ENCODE measurements at places on chromosomes 6 and 20.

- DNase-seq = no peak
These were observed 837.3 kb upstream of the SLC35B3 start for GRCh38 chr6:9272671-9273070.

GRCh38 chr6:2872423-2873358, 30.4 kb downstream of the SERPINB9 start:
- DNase-seq = no peak

- no peak for DNase-seq
These were observed 7.0 kb downstream of the ENPP4 start for GRCh38 chr6:46136831-46137230.

DNA sequence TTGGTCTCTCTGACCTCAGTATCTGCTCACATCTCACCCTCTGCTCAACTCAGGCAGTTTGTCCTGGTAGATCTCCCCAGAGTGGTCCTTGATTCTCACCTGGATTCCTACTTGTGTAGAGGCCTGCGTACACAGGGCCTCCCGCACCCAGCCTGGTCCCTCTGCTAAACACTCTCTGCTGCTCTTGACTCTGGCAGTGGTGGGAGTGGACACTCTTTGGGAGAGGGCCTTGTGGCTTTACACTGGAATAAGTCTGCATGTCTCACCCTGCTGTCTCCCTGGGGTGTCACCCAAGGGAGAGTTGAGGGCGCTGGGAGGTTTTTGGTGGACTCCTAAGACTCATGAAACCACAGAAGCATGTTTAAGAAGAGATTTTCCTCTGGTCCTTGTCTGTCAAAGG, 57.3 kb upstream of the ECI2 start:
- DNase-seq = no peak

GRCh38 chr6:8102122-8102958, at the start of gene EEF1E1:
TSS of gene EEF1E1 (minus strand) at chr6:8102548. CDS start at chr6:8102521, 27 bp downstream.
- DNase-seq = peak; percentile 90

GRCh38 chr20:61514018-61514365, 261.9 kb downstream of the CDH4 start:
- DNase-seq = no peak

- no peak for DNase-seq
These were observed 91.5 kb upstream of the SASH1 start for GRCh38 chr6:148250975-148251685.

GRCh38 chr6:7938562-7939183, 28.1 kb upstream of the TXNDC5 start:
- no peak for DNase-seq

DNA sequence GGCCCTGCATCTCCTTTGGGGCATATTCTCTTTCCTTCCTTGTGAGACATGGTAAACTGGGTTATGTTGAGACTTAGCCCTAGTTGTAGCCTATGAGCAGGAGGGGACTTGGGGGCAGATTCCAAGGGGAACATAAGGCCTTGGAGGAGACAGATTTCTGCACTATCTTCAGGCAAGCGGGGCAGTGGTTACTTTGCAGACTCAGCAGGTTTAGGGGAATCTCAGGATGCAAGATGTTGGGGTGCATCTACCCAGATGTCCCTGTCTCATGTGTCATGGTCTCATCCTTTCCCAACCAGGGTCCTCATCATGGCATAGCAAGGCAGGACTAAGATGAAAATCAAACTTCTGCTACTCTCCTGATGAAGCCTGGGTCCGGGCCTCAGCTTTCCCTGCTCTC, 58.6 kb upstream of the PTPRT start:
- no peak for DNase-seq

DNA sequence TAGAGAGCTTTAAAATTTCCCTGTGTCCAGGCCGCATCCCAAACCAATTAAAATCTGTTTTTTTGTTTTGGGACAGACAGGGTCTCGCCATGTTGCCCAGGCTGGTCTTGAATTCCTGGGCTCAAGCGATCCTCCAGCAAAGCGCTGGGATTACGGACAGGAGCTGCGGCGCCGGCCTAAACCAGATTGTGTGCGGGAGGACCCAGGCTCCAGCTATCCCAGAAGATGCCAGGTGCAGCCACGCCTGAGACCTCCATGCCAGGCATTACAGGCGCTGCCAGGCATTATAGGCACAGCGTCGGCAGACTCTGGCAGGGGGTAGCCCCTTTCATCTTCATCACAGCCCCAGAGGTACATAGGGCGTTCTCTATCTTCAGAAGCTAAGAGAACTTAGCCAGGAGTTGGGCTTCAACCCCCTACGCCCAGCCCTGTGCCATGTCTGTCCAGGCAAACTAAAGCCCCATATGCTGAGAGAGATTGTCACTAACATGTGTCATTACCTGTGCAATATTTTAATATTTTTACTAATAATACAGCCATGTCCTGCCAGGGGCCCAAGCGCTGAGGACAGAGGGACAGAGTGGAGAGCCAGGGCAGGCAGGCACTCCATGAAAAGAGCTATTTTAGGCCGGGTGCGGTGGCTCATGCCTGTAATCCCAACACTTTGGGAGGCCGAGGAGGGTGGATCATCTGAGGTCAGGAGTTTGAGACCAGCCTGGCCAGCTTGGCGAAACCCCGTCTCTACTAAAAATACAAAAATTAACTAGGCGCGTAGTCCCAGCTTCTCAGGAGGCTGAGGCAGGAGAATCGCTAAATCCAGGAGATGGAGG, 9.8 kb upstream of the GRM4 start:
- no peak for DNase-seq

DNA sequence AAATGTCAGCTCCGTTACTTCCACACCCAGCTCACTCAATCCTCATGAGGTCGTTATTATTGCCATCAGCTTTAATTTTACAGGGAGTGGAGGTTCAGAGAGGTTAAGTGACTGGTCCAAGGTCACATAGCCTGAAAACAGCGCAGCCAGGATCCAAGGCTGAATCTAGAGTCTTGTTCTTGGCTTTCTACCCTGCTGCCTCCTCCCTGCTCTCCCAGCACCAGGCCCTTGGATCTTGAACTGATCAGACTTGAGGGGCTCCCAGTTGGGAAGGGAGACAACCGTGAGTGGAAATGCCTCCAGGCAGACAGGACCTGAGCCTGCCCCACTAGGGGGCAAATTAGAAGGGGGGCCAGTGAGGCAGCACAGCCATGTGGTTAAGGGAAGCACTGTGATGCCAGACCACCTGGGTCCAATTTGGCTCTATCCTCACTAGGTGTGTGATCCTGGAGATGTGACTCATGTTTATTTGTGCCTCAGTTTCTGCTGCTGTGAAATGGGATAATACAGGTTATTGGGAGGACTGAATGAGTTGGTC, 135.6 kb upstream of the PTPN1 start:
- DNase-seq = no peak

DNA sequence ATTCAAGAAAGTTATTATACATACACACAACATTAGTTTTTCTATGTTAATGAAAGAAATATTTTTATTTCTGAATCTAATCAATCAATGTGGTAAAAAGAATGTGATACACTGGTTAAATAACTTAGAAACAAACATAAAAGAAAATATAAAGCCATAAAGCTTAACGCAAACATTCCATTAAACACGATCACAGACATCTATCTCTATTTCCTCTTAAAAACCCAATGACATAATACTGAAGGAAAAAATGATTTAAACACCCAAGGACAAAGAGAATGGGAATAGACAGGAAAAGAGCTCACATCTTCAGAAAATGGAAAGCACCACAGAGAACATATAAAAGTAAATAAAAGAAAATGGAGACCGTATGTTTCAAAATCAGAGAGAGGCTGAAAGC, 19.4 kb downstream of the ZUP1 start:
- DNase-seq = no peak

DNA sequence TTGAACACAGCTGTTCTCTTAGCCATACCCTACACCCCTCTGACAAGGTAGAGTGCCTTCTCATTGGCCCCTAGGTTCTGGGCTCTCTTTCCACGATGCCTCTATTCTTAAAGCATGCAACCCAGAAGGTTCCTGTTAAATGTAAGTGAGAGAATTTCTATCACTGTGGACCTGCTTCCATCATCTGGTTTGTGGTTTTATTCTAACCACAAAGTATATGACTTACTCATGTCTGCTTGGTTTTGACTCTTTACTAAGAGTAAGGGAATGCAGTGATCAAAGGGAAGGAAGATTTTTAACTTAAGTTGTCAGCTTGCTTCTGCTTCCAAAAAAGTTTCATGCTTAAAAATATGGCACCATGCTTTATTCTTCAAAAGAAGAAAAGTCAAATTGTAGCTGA, 80.2 kb downstream of the ANKEF1 start:
- DNase-seq = no peak

- DNase-seq = no peak
These were observed 395.3 kb downstream of the GJA1 start for GRCh38 chr6:121830736-121831135.

DNA sequence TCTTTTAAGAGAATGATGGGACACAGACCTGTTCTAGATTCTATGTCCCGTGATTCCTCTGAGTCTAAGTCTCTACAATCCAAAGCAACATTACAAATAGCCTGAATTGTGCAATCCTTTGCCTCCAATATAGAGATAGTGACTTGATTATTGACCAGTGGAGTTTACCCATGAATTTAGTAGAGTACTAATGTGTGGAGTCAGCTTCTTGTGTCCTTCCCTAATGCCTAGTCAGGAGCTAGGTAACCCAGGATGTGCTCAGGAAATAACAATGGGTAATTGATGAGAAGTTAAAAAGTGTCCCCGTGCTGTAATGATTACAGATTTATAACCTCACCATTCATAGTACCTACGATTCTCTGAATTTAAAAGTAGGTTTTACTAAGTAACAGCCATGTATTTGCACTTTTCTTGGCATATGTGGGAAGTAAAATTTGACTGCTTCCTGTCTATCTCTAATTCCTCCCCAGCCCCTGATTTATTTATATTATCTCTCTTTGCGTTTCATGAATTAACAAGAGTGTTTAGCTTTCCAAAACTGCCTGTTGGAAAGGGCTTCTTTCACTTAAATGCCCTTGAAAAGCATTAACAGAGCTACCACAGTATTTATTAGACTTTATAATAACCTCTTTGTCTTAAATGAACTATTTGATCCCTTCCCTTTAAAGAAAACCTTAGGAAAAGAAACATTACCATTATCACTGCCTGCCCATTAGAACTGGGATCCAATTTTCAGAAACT, 30.5 kb downstream of the NEDD9 start:
- DNase-seq = no peak

DNA sequence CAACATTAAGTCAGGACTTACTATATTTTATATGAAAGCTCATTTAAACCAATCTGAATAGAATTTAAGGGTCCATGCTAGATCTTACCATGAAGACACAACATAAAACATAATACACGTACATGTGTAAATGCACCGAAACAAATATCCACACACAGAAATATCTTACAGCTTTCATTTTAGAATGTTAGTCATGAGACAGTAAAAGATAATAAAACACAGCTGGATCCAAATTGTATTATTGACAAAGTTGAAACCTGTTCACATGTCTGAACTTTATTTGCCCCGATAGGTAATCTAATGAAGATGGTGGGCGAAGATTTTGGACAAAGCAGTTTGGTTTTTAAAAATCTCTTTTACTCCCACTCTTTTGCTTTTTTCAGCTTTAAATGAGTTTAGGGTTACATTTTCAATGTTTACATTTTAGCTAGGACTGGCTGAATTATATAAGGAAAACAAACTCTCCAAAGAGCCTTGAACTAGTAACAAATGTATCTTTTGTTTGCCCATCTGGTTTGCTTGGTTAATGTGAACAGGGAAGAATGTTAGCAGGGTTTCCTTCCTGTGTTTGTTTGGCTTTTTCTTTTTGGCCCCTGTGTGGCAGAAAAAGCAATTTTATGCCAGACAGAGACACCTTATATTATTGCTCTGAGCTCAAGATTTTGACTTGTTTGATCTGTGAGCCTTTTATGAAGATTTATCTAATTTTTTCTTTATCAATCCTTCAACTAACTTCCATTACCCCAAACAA, 5.1 kb upstream of the TMEM181 start:
- DNase-seq = no peak

GRCh38 chr6:35727231-35727934, 9.4 kb upstream of the ARMC12 start:
- DNase-seq = no peak

DNA sequence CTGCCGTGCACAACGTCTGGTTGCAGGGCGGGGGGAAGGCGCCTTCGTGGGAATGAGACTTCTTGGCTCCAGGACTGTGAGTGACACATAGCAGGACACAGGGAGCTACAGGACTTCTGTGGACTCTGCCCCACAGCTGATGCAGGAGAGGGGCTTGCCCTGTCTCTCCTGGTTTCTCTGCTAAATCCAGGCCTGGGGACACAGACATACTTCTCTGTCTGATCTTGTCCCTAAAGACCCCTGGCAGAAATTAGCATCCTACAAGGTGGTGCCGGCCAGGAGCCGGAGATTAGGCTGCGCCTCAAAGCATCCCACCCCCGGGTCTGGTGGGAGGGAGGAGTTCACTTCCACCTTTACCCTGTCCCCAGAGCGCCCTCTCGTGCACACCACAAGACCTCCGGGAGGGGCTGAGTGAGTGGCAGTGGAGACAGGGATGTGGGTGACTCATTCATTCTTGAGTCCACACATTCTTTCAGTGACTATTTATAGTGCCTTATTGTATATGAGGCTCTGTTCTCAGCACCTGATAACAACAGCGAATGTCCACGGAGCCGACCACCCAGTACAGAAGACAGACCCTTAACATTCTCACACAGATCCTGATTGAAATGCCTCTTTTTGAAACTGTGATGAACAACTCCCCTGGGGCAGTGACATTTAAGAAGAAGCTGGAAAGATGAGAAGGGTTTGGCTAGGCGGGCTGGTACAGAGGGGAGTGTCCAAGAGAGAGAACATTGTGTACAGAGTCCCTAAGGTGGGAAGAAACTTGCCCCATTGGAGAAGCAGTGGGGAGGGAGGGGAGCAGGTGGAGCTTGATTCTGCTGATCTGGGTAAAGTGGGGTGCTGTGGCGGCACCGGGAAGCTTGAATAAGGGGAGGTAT, 39.0 kb downstream of the GMPR start:
- peak; percentile 19 for DNase-seq

GRCh38 chr6:164505425-164505824, 804.0 kb downstream of the C6orf118 start:
- no peak for DNase-seq

DNA sequence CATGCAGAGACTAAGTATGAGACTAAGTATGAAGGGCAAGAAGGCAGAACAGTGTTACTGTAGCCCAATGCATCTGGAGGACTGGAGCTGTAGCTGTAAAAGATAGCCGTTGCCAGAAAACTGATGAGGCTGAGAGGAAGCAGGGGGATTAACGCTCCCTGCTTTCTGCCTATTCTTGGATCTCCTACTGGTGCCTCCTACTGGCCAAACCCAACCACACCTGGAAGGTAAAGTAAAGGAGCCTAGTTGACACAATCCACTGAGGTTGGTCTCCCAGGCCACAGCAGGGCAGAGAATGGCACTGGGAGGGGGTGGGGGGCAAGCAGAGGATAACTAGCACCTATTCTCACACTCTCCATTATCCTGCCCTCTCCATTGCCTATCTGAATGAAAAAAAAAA, 105.0 kb upstream of the MRPS10 start:
- DNase-seq = no peak

GRCh38 chr6:74356391-74356790, 660.4 kb downstream of the CD109 start:
- no peak for DNase-seq

- peak; percentile 54 for DNase-seq
These were observed 29.2 kb upstream of the ALDH8A1 start for GRCh38 chr6:134979142-134979541.
